ENCODE measurements at places on chromosomes 11 and 22. TPM values are rescaled to one million over a fixed set of nuclear protein-coding genes. Genes with fewer than 3 reads are reported as not detected.

DNA sequence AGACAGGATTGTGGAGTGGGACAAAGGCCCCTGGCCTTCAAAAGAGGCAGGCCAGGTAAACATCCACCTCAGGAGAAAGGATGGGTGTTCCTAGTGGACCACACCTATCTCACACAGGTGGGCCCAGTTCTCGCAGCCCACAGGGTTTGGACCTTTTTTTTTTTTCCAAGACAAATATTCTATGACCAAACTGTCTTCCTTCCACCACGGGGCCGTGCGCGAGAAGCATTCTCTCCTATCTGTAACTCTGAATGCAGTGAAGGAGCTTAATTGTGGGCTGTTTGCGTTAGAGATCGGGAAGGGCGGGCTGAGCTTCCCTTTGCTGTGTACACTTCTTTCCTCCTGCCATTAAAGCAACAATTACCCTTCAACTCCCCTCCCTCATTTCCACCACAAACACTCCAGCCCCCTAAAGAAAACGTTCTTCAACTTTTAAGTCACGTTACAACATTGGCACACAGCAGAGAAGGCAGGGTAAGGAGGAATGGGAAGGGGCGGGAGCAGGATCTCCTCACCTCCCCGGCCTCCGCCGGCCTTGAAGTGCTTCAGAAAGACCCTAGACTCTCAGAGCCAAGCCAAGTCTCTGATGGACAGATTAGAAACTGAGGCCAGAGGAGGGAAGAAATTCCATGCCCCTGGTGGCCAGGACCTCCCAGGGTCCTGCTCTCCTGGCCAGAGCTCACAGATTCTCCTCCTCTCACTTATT is 238.4 kb downstream of the BUD13 start:
- no peak for DNase-seq

Gene DGCR6
- polyA plus RNA-seq = 3.5 TPM

Gene PDGFB
- polyA plus RNA-seq = 21.3 TPM

DNA sequence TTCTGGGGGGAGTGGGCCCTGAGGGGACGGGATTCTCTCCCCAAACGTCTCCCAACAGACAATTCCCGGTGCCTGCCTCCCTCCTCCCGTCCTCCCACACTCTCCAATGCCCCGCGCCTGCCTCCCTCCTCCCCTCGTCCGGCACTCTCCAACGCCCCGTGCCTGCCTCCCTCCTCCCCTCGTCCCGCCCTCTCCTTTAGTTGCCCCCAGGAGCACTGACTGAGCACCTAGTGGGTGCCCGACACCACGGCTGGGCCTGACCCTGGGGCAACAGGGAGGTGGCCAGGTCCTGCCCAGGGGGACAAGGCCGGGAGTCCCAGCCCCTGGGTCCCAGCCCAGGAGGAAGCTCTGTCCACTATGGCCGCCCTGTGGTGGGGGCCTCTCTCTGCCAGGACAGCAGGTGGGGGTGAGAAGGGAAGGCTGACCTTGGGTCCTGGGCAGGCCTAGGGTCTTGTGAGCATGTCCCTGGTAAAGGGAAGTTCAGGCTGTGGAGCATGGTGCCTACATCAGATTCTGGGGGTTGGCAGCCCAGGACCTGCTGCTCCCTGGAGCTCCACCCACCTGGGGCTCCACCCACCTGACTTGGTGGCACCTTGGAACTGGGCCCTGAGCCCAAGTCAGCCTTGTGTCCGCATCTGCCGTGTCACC is 942.3 kb downstream of the BRD1 start:
- no peak for DNase-seq

- DNase-seq = peak; percentile 54
Observed at GRCh38 chr22:44424867-44425693, 73.0 kb downstream of the RTL6 start.
